Activated CD8-positive, alpha-beta memory T cell treated with anti-CD3 and anti-CD28 coated beads for 1 hour (primary cell): ENCODE measurements at places on chromosomes 7 and 10.

DNA sequence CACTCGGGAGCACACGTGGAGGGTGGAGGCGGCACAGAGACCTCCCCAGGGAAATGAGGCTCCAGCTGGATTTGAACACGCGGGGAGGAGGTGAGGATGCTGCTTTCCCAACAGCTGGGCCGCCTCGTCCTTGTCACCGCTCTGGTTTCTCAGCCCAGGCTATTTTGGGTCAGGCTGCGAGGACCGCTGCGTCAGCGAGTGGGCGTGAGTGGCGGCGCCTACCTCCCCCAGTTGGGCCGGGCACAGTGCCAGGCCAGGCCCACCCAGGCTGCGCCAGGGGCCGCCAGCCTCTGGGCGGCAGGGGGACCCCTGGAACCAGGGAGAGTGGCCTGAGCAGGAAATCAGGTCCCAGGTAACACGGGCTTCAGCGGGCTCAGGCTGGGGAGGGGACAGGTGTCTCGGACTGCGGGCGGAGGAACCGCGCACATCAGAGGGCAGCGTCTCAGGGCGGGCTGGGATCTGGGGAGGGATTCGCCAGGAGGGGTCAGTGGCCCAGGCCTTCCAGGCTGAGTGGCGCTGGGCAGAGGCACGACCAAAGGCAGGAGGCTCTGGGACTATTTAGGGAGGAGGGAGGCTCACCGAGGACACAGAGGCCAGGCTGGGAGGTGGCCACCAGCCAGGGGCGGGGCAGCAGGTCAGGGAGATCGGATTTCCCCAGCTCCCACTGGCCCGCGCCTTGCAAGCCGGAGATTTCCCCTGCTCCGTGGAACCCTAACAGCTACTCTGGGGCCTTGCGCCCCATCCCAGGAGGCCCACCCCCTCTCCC, 125.2 kb upstream of the RET start:
- no peak for DNase-seq

DNA sequence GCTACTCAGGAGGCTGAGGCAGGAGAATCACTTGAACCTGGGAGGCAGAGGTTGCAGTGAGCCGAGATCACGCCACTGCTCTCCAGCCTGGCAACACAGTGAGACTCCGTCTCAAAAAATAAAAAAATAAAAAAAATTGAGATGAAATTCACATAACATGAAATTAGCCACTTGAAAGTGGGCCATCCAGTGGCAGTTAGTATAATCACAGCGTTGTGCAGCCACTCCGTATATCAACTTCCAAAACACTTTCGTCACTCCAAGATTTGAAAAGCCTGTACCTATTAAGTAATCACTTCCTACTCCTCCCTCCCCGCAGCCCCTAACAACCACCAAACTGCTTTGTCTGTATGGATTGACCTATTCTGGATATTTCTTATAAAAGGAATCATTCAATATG, 20.7 kb upstream of the CACUL1 start:
- no peak for DNase-seq

DNA sequence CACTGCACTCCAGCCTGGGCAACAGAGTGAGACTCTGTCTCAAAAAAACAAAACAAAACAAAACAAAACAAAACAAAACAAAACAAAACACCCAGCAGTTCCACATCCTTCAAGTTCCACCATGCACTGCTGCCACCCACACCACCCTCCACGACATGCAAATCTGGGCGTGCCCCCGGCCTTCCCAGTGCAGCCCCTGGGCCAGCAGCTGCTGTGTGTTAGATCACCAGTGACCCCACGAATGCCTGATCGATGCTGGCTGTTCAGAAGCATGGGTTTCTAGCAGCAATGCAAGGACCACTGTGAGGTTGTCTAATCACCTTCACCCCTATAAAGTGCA, 36.3 kb downstream of the ELFN1 start:
- DNase-seq: no peak

DNA sequence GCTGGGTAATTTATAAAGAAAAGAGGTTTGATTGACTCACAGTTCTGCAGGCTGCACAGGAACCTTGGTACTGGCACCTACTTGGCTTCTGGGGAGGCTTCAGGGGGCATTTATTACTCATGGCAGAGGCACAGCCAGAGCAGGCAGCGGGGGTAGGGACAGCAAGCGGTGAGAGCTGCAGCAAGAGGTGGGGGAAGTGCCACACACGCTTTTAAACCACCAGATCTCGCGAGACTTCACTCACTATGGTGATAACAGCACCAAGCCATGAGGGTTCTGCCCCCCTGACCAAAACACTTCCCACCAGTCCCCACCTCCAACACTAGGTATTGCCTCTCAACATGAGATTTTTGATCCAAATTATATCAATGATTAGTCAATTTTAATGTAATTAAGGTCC, 24.1 kb upstream of the MAT1A start:
- no peak for DNase-seq
